Uterus (tissue), 4 donors: ENCODE measurements at places on chromosomes 3 and 15. TPM values are rescaled to one million over a fixed set of nuclear protein-coding genes. Genes with fewer than 3 reads are reported as not detected.

- no peaks in the 10 kb centered on the region for H3K4me1 ChIP-seq
- H3K4me3 ChIP-seq = no peak overlapping the region
- H3K27me3 ChIP-seq = no peaks in the 10 kb centered on the region
These were observed 15.8 kb downstream of the PLXNA1 start for GRCh38 chr3:126998728-126999127.

GRCh38 chr3:71726146-71726545, 944 bp upstream of the EIF4E3 start:
- no peak overlapping the region for H3K4me3 ChIP-seq
- no peaks in the 10 kb centered on the region for H3K27me3 ChIP-seq
- no peak for DNase-seq
- no peaks in the 10 kb centered on the region for H3K4me1 ChIP-seq

- H3K36me3 ChIP-seq = no peaks in the 10 kb centered on the region
- no peaks in the 10 kb centered on the region for H3K27me3 ChIP-seq
- H3K27ac ChIP-seq = no peak overlapping the region
- no peaks in the 10 kb centered on the region for H3K4me1 ChIP-seq
- no peak for DNase-seq
- H3K4me3 ChIP-seq = no peak overlapping the region
These were observed 58.3 kb upstream of the SLCO3A1 start for GRCh38 chr15:91795235-91795634.

GRCh38 chr15:26893351-26894065, 26.6 kb downstream of the GABRA5 start:
- H3K27me3 ChIP-seq = no peaks in the 10 kb centered on the region
- no peaks in the 10 kb centered on the region for H3K36me3 ChIP-seq
- H3K4me3 ChIP-seq = no peak overlapping the region
- DNase-seq = no peak
- H3K4me1 ChIP-seq = no peaks in the 10 kb centered on the region

DNA sequence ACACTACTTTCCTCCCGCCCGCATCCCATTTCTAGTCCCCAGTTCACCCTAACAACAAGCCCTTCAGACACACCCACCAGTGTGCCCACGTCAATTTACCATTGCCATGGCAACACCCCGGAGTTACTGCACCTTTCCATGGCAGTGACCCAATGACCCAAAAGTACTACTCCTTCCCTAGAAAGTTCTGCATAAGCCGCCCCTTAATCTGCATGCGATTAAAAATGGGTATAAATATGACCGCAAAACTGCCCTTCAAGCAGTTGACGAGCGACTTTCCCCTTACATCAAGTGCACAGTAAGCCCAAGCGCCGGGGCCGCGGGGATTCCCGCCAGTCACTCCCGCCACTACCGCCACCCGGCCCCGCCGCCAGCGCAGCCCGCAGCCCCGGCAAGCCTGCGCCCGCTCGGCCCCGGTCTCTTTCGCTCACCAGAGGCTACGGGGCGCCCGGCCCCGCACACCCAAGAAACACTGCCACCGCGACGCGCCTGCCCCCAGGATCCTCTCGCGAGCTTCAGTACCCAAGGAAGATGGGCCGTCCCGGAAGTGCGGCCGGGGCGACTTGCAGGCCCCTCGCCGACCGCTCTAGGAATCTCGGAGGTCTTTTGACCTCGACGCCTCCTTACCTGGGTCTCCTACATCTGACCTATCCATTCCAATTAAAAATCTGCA, 27.2 kb upstream of the ZNF502 start:
- no peak overlapping the region for H3K27ac ChIP-seq
- H3K27me3 ChIP-seq = no peaks in the 10 kb centered on the region
- no peaks in the 10 kb centered on the region for H3K36me3 ChIP-seq

Gene GATA2
- total RNA-seq = 171 TPM

Gene CPNE9
- total RNA-seq = not detected

DNA sequence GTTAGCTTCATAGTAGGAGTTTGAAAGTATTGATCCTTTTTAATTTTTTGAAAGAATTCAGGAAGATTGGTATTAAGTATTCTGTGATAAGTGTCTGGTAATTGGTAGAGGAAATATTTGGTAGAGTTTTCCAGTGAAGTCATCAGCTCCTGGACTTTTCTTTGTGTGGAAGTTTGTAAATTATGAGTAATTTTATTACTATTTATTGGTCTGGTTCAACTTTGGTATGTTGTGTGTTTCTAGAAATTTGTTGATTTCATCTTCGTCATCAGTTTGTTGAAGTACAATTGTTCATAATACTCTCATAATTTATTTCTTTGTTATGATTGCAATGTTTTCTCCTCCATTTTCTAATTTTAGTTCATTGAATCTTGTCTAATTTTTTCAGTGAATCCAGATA, 832.0 kb downstream of the OTOL1 start:
- H3K27ac ChIP-seq = no peak overlapping the region
- no peaks in the 10 kb centered on the region for H3K27me3 ChIP-seq
- no peaks in the 10 kb centered on the region for H3K4me1 ChIP-seq
- no peaks in the 10 kb centered on the region for H3K36me3 ChIP-seq
- DNase-seq = no peak

- H3K27ac ChIP-seq = no peak overlapping the region
- H3K4me3 ChIP-seq = no peak overlapping the region
- H3K36me3 ChIP-seq = no peaks in the 10 kb centered on the region
- H3K4me1 ChIP-seq = no peaks in the 10 kb centered on the region
- DNase-seq = no peak
- H3K27me3 ChIP-seq = no peaks in the 10 kb centered on the region
These were observed 61.0 kb downstream of the SCN5A start for GRCh38 chr3:38588371-38588971.

DNA sequence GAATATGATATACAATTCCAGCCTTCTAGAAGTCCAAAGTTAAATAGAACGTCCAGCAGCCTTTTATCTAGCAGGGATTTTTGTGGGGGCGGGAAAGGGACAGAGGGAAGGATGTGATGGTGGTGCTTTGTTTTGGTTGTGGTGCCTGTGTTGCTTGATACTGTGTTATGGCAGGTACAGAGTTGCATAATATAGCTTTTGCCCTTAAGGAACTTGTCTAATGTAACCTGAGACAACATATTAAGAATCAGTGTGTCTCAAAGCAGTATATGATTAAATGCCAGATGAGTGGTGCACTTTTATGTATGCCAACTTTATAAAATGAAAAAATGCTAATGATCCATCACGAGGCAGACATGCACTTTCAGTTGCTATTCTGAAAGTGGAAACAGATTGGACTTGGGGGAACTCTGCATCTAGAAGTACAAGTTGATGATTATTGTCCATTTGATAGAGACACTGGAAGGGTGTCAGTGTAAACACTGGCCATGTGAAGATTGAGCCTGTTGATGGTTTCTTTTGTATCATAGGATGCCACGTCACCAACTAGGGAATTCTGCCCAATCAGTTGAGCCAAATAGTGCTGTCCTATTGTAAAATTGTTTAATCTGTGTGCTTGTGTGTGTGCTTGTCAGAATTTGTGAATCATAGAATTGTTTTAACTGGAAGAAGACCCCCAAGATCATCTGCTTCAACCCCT, 23.0 kb downstream of the NEO1 start:
- no peaks in the 10 kb centered on the region for H3K36me3 ChIP-seq
- no peaks in the 10 kb centered on the region for H3K27me3 ChIP-seq
- H3K4me1 ChIP-seq = no peaks in the 10 kb centered on the region
- no peak overlapping the region for H3K4me3 ChIP-seq

- H3K27ac ChIP-seq = no peak overlapping the region
- no peaks in the 10 kb centered on the region for H3K36me3 ChIP-seq
- H3K27me3 ChIP-seq = no peaks in the 10 kb centered on the region
- no peak overlapping the region for H3K4me3 ChIP-seq
- DNase-seq = no peak
These were observed 244.7 kb upstream of the ZPLD1 start for GRCh38 chr3:102189956-102190723.

Gene BCHE
- total RNA-seq = 9.7 TPM
